ENCODE measurements at places on chromosomes 4 and X.

DNA sequence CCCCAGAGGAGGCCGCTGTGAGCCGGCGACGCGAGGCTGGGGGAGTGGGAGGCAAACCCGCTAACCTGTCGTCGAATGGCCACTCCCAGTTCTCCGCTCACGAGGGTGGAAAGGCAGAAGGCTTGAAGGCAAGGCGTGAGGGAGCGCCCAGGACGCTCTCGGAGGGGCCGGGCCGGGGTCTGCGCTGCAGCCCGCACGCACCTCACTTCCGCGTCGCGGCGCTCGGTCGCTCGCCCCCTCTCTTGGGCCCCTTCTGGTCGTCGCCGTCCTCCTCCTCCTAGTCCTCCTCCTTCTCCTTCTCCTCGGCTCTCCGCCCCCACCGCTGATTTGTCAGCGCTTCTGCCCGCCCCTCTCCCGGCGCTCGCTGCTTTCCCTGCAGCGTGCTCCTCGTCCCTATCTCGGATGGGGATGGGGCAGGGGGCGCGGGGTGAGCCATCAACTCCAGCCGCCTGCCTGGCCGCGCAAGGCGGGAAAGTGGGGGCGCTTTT is at the start of gene SNCA:
Gene SNCA (minus strand): TSS at position 265 of the 488 bp plus-strand sequence. CDS start 1,494 bp downstream, outside the sequence.
- no peak for DNase-seq

GRCh38 chrX:107730991-107731766 is 44.4 kb downstream of the TSC22D3 start:
- no peak for DNase-seq

GRCh38 chr4:35760807-35761206 is 483.5 kb downstream of the ARAP2 start:
- no peak for DNase-seq

DNA sequence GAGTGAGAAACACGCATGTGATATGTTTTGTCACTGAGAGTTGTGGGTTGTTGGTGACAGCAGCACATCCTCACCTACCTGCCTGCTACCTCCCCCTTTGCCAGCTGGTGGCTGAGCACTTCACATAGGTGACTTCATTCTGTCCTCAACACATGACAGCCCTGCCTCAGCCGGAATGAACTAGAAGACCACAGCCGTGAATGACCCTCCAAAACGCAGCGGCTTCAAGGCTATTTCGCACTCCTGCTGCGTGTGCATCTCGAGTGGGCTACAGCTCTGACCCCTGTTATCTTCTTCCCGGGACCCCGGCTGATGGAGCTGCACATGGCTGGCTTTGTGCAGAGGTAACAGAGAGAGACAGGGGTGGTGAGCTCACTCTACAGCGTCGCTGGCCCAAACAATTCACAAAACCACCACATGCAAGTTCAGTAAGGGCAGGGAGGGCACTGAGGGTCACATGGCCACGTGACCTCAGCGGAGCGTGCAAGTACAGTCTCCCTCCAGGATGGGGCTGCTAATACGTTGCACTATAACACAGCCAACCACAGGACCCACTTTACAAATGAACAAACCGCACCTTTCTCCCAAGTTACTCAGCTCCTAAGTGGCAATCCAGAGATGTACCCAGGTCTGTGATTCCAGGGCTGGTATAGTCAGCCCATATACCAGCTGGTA is 6.3 kb upstream of the PPP2R2C start:
- DNase-seq, result no peak

DNA sequence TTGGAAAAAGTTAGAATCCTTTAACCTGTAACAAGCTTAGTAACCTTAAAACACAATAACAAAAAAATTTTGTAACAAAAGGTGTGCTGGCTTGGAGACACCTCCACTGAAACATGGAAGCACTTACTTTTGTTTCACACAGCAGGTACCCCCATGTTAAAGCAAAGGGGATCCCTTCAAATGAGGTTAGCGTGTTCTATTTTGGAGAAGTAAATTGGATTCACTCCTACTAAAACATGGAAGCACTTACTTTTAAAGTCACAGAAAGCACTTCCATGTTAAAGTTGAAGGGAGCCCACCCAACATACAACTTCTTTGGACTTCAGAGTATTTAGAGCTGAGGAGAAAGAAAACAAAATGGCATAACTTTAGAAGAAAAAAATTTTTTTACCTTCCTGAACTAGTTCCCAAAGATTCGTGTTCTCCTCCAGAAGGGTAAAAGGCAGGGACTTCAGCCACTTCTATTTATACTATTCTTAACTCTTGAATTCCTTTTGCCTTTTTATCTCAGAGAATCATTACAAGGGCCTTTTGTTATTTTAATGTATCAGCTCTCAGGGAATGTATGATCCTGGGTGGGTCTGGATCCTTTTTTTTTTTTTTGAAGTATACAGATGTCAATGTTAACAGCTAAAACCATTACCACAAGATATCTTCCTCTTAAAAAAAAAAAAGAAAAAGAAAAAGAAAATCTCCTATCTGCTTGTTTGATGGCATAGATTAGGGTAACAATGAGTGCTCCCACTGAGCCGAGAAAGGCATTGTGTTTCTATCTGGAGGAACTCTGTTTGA is 11.5 kb downstream of the LARP7 start:
- DNase-seq, result no peak
